NCI-H774 (cell line): ENCODE measurements at places on chromosomes 6 and 20.
A peak's percentile ranks its signal among the peaks of the same experiment; 100 is the strongest.

- DNase-seq: no peak
These were observed 209.8 kb upstream of the MARCKS start for GRCh38 chr6:113647143-113647889.

DNA sequence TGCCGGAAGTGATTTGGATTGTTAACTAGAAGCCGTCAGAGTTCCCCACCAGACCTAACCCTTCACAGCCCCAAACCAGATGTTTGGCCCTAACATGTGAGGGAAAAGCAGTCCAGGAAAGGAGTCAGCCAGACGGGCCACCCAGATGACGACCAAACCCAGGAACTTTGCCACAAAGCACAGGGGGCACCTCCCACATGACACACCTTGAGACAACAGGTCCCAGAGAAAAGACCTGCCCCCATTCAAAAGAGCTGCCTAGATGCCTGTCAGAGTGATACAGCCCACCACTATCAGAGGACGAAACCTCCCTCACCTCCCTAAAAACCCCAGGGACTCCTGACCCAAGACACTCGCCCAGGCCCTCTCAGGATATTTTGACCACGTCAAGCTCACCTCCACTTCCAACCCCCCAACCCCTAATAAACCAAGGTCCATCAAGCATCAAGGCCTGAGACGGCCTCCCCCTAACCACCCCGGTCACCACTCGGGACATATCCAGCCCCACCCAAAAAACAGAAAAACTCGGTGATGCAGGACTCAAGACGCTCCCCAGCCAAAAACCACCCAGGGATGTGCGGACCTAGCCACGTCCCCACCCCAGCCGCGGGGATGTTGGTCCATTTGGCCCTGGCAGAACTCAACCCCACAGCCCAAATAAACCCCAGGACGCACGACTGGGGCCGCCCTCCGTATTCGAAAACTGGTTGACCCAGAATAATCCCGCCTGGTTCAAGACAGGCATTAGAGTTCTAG lies 662 bp downstream of the ZNF343 start:
- no peak for DNase-seq

GRCh38 chr6:139738801-139739455 lies 364.5 kb upstream of the CITED2 start:
- DNase-seq: no peak

DNA sequence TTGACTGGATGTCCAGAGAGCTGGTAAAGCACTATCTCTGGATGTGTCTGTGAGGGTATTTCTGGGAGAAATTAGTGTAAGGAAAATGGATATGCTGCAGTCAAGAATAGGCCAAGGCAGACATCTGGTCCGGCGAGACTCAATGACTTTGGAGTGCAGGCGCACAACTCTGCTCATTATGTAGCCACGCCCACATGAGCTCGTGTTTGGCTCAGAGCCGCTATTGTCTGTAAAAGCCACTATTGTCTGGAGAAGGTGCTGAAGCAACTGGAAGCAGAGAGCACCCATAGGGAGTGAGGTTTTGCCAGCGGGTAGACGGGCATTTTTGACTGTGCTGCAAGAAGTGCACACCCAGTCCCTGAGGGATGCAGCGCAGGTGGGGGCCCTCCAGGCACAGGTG lies 305.0 kb upstream of the POU3F2 start:
- no peak for DNase-seq

DNA sequence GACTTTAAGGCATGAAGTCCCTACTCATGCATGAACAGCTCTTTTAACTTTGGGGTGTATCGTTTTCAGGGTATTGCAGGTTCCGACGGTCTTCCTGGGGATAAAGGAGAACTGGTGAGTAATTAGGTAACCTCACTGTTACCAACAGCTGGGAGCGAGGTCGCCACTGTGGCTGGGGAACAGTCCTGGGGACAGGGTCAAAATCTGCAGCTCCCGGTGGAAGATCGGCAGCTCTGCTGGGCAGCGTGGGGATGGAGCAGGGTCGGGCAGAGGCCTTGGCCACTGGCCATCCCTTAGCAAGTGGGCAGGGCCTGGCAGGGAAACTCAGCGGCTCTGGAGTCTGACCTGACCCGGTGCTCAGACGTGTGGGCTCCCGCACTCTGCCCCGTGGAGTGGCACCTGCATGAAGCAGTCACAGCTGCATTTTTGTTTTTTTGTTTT lies 16.1 kb downstream of the COL9A3 start:
- DNase-seq: no peak

DNA sequence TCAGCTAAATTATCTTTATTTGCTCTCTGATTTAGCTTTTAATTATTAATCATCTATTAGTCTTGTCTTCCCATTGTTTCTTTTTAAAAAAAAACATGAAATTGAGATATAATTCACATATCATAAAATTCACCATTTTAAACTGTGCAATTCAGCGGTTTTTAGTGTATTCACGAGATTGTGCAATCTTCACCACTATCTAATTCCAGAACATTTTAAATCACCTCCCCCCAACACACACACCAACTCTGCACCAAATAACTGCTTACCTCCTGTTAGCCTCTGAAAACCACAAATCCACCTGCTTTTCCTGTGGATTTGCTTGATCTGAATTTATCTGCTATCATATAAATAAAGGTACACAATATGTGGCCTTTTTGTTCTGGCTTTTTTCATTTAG lies 8.8 kb upstream of the ABRACL start:
- no peak for DNase-seq

DNA sequence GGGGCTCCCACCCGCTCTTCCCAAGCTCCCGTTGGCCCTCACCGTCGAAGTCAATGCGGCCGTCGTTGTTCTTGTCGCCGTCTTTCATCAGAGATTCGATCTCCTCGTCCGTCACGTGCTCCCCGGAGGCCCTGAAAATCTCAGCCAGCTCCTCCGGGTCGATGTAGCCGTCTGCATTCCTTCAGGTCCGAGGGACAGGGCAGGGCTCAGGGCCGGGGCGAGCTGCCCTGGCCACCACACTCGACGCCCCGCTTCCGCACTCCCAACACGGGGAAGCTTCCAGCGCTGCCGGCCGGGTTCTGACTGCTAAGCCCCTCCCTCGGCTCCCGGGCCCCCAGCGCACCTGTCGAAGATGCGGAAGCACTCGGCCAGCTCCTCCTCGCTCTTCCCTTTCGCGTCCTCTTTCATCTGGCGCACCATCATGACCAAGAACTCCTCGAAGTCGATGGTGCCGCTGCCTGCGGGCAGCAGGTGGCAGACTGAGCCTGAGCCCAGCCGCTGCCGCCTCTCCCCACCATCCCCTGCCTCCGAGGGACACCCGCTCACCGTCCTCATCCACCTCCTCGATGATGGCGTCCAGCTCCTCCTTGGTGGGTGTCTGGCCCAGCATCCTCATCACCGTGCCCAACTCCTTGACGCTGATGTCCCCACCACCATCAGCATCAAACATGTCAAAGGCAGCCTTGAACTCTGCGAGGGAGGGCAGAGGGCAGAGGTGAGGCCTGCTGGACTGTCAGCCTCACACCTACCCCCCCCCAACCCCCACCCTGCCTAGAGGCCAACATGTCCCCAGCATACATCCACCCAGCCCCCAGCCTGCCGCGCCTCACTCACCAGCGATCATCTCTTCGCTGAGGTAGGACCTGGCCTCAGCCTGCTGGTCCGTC lies 2.9 kb downstream of the TNNC2 start:
- no peak for DNase-seq

DNA sequence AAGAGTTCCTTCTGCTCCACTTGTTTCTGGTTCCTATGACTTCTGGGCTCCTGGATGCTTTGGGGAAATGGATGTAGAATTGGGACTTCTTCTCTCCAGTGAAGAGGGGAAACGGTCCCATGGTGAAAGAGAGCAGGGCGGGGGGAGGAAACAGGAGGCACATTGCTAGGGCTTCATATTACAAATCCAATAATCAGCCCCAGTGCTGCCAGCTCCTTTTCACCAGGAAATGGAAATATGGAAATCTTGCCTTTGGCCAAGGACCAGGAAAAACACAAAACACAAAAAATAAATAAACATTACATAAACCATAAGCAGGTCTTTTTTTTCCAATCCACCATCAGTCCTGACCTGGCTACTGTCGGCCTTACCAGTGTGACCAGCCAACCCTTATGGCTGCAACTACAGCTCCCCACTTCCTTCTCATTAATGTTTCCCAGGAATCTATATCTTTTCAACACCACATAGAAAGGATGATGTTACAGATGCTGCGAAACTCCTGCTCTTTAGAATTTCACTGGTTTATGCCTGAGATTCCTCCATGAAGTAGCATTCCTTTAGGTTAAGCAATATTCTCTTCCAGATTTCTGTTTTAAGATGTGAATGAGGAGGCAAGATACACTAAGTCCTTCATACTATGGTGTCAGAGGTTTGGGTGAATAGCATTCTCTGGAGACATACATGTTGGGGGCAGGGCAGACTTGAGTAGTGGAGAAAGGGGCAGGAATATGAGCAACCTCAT lies 2.0 kb downstream of the PI3 start:
- DNase-seq: no peak

DNA sequence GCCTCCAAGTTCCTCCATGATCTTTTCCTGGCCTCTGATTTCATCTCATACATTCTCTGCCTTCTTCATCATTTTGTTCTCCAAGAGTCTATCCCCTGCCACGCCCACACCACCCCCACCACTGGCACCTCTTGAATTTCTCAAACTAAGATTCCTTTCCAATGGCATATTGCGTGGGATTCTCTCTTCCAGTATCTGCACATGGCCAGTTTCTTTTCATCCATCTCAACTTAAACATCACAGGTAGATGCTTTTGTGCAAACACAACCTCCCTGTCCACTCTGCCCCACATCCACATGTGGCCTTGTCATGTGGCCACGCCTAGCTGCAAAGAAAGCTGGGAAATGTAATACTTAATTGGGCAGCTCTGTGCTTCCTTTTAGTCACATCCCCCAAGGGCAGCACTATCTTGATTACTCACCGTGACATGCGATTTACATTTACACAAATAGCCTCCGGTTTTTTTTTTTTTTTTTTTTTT lies 33.4 kb upstream of the ZMYND8 start:
- no peak for DNase-seq

DNA sequence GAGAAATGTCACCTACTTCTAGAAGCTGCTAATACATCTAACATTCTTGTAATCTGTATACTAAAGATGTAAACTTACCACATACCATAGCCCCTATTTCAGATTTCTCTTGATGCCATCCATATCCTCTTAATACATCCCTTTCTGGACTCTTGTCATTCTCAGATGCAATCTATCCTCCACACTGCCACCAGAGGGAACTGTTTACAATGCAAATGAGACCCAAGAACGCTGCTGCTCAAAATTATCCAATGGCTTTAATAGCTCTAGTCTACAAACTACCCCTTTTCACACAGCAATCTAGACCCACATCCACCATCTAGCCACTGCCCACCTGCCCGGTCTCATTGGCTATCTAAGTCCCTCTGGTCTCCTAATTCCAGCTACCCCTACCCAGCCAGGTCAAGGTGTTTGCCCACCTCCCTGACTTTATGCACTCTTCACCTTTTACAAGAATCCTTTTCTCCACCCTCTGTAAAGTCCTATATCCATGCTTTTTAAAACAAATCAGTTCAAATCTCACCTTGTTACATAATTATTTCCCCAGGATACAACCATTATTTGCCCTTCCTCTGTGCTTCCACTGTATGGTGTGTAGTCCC lies 14.8 kb downstream of the FAXC start:
- peak; percentile 34 for DNase-seq

- DNase-seq: no peak
These were observed 41.4 kb upstream of the TMX4 start for GRCh38 chr20:8060977-8061376.

DNA sequence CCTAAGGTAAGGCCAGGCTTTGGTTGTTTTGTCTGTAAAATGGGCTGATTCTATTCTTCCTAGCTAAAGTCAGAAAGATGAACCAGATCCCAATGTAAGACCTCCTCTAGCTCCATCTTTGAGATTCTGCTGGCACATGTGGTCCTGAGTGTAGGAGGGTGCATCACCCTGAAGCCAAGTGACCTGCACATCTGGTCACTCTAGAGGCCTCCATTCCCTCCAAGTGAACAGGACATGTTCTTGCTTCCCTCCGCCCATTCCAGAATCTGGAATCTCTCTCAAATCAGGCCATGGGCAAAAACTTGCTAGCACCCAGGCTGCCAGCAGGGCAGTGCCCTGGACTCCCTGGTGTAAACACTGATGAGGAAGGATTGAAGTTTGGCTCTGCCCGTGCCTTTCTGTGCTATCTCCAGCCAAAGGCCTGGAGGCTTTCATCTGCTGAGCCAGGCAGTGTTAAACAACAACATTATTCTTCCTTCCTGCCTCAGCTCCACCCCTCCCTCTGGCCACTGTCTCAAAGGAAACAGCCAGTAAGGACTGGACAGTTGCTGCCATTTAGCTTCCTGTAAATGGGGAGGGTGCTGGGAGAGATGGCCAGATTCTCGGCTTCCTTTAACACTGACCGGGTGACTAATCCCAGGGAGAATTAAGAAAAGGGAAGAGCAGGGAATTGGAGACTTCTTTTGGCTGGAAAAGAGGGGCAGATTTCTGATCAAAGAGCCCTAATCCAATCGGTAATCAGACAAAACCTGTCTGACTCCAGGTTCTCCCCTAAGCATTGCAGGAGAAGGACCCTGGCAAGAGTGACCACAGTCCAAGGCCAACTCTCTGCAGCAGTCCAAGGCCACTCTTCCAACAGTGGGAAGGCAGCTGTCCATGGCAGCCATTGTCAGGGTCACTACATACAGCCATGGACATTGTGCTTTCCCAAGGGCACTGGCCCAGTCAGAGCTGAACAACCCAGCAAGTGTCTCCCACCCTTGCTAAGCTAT lies 19.5 kb upstream of the ADGRF1 start:
- DNase-seq: no peak
